Stimulated activated CD8-positive, alpha-beta memory T cell treated with anti-CD3 and anti-CD28 coated beads, Interleukin-12 subunit alpha, Interleukin-12 subunit beta, amount 100 ng/mL, for 1 hour (primary cell): ENCODE measurements at places on chromosomes 3 and 15.
A peak's percentile ranks its signal among the peaks of the same experiment; 100 is the strongest.

- no peak for DNase-seq
Measured at GRCh38 chr15:67465196-67465952, 55.6 kb upstream of the C15orf61 start.

- no peak for DNase-seq
Measured at GRCh38 chr15:70523616-70524015, 239.7 kb downstream of the UACA start.

DNA sequence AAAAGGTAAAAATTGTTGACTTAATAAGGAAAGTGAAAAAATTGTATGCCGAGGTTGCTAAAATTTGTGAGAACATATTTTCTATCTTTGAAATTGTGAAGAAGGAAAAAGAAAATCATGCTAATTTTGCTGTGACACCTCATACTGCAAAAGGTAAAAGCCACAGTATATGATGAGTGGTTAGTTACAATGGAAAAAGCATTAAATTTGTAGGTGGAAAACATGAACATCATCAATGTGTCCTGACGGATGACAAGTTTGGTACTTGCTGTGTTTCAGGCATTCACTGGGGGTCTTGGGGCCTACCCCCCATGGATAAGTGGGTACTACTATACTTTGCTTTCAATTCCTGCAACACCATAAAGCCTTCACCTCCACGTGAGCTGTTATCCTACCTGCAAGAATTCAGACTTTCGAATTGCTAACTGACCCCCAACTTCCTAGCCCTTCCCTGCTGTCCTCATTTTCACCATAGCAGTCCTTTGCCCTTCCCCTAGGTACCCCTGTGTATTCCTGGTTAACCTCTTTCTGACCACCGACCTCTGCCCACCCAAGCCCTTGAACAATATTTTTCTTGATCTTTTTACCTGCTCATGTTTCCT lies 62.4 kb downstream of the RAB7A start:
- DNase-seq: no peak

DNA sequence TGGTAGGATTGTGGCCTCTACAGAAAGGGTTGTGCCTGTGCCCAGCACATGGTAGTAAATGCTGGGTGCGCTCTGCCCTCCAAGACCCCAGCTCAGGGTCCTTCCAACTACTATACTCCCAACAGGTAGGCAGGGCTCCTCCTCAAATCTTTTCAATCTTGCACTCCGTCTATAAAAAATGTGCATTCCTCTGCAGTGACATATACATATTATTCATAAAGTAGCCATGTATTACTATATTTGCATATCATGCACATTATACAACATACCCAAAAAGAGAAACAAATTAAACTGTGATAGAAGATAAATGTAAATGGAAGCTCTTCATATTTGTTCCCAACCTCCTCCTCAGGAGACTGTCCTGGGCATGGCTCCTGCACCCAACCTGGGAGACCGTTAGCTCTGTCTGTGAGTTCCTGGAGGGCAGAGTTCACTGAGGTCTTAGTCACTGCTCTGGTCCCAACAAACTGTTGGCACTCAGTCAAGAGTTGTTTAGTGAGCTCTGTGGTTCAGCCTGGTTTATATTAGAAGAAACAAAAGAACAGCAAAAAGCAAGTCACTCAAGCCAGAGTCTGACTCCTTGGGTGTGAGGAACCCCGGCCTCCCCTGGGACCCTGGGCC lies 47.7 kb upstream of the GRIP2 start:
- DNase-seq: no peak

GRCh38 chr3:14605744-14606143 lies 45.8 kb upstream of the CCDC174 start:
- no peak for DNase-seq

DNA sequence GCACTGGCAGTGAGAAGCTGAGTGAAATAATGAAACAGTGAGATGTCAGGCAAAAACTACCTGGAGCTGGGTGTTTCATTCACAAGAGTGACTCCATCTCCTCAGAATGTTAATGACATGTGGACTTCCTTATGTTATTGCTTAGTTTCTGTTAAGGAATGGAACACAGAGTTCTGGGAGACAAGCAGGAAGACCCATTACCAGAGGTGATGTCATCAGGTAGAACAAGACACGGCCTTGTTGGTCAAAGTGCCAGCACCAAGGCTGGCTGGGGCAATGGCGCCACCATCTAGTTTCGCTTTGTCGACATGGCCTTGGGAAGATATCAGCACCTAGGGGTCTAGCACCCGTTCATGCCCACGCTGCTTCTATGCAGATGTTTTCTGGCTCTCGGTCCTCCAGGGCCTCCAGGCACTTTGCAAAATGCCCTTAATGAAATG lies 252.2 kb downstream of the FAM43A start:
- no peak for DNase-seq

GRCh38 chr15:66821307-66821706 lies 119.3 kb downstream of the SMAD6 start:
- no peak for DNase-seq

- no peak for DNase-seq
Measured at GRCh38 chr3:86051058-86051457, 939.9 kb downstream of the VGLL3 start.

DNA sequence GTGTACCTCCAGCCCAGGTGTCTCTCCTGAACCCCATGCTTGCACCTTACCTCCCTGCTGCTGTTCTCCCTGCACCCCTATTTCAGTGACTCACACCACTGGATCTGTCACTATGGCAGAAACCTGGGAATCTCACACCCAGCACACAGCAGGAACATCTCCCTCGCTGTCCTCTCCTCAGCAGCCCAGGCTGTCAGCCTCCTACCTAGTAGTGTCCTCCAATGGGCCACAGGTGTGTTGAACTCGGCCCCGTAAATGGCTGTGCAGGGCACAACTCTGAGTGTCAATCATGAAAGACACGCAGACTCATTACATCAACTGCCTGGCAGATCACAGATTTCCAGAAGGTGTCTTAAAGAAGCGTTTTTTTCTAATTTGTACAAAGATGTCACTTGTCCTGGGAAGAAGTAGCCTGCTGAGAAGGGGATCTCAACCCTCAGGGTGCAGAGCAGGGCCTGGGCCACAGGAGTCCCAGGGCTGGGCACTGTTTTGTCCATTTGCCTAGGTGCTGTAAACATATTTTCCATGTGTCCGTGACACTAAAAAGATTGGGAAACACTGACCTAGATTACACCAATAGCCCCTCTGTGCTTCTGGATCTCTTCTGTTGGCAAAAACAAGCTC lies 33.8 kb downstream of the HOMER2 start:
- no peak for DNase-seq

GRCh38 chr3:58784425-58784824 lies 117.9 kb upstream of the FAM3D start:
- no peak for DNase-seq

DNA sequence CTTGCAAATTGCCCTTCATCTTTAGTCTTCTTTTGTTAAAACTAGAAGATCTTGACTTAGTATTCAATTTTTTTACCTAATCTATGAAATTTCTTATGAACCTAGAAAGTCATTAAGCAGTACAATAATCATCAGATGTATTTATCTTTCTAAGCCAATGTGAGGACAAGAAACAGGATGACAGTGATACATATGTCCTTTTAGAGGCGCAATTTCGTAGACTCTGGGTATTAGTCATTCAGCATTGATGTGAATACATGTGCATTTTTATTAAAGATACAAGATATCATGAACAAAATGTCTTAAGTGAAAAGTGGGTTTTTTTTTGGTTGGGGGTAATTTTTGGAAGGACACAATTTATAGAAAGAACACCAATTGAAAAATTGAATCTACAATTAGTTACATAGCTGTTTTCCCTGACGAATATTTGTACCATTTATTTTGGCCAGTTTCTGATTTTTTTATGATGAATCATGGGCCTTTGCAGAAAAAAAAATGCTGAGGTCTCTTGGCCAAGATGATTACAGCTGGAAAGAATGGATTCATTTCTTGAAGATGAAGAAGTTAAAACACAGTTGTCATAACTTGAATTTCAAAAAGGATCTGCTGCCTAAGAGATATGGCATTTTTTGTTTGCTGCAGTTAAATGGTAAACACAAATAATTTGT lies 48.9 kb upstream of the AGTR1 start:
- DNase-seq: no peak

DNA sequence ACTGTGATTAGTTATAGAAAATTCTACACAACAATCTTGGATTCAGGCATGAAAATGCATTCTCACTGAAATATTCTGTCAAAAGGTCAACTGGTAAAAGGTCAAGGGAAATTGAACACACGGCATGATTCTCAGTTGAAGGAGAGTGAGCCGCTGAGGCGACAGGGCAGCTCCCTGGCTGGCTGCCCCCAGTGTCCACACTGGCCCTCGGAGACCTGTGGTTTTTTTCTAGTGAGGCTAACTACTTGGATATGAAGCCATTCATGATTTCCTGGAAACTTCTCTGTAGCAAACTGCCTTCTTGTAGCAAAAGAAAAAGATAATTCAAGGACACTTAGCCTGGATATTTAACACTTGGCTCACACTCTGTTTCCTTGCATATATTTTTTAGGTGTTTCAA lies 37.2 kb downstream of the AADACL2 start:
- DNase-seq: no peak

DNA sequence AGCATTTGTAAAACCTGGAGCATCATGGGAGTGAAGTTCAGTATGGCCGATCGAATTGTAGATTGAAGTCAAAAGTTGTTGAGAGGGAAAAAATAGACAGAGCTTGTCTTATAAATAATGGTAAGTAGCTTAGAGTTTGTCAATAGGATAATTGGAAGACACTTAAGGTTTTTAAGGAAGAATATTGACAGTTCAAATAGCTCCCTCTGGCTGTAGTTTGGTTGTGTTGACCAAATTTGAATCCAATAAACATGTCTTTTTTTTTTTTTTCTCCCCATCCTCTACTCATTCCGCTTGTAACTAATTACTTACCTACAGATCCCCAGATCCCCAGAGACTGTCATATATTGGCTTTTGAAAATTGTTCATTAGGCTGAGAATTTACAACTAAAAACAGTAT lies 677.0 kb downstream of the AGBL1 start:
- no peak for DNase-seq

DNA sequence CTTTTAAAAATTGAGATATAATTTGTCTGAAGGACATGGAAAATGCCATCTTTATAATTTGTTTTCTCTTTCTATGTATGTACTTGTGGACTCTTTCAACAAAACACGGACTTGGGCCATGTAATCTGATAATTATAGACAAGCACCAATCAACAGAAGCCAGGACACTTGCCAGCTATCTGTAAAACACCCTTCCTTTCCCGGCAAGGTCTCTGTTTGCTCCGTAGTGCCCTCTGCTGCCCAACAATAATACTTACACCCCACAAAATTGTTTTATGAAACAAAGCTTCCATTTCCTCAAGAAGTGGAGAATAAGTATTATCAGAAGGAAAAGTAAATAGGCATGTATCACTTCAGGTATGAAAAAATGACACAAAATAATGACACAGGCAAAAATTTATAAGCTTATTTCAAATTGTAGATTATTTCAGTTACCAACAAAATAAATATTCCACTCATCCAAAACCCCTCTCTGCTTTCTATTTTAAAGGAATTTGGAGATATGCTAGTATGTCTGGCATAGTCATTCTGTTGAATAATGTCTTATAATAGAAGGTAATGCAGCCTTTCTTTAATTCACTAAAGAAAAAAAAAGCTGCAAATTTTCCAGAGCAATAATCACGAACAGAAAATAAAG lies 32.8 kb downstream of the MYH15 start:
- peak; percentile 36 for DNase-seq

GRCh38 chr3:36379872-36380220 lies 458 bp upstream of the STAC start:
- DNase-seq: no peak

DNA sequence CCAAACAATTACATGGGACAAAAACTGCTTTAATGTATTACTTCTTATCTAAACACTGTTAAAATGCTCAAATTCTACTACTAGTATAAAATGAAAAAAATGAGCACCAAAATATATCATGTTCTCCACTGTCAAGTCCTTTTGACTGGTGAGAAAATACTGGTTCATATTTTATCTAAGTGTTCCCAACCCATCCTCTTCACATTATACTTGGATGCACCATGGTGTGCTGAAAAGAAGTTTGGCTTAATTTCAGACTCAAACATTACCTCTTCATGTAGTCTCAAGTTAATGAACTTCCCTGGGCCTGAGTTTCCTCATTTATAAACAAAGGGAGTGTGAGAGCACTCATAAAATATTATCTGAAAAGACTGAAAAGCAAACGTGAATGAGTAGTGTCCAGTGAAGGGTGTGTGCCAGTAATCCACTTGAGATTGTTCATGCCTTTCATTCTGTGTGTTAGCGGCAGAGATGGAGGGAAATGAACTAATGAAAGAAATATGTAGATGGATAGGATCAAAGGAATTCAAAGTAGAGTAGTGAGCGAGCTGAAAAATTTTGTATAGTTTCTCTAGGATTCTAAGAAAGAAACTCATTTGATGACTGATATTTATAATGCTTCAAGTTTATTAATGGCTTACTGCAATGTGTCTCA lies 263.2 kb downstream of the NLGN1 start:
- no peak for DNase-seq

- DNase-seq: no peak
Measured at GRCh38 chr15:51311510-51311909, 26.9 kb downstream of the CYP19A1 start.

- no peak for DNase-seq
Measured at GRCh38 chr3:168044049-168044448, 51.7 kb downstream of the GOLIM4 start.

DNA sequence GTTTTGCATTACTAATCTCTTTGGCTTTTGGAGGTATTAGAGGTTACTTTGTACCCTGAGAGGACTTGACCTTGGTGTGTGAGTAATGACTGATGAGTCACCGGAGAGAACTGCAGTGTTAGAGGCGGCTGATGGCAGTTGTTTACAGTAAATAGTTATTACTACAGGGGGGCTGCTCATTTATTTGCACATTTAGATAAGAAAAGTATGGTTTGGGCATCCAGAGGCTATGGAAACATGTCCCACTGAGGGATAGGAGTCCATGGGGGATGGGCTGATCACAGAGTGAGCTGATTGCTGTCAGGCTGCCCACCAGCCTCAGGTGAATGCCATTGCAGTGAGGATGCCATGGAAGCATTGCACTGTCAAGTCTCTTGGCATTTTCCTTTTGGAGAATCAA lies 17.3 kb upstream of the STAC start:
- DNase-seq: no peak

GRCh38 chr15:45667002-45667401 lies 32.2 kb downstream of the SQOR start:
- DNase-seq: no peak

DNA sequence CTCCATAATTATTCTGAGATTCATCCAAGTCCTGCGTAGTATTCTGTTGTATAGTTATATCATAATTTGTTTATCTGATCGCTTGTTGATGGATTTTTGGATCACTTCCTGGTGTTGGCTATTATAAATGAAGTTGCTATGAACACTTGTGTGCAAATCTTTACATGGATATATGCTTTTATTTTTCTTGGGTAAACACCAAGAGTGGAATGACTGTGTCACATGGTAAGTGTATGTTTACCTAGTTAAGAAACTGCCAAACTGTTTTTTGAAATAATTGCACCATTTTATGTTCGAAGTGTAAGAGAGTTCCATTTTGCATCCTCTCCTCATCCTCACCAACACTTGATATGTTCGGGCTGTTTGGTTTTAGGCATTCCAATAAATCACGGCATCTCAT lies 360.4 kb upstream of the FRG2C start:
- DNase-seq: no peak
